ENCODE measurements at places on chromosomes 7 and 10.

- no peak for DNase-seq
Observed at GRCh38 chr7:29084832-29085231, 61.5 kb downstream of the CPVL start.

- DNase-seq = no peak
Observed at GRCh38 chr10:94200146-94200837, 162.4 kb downstream of the NOC3L start.

DNA sequence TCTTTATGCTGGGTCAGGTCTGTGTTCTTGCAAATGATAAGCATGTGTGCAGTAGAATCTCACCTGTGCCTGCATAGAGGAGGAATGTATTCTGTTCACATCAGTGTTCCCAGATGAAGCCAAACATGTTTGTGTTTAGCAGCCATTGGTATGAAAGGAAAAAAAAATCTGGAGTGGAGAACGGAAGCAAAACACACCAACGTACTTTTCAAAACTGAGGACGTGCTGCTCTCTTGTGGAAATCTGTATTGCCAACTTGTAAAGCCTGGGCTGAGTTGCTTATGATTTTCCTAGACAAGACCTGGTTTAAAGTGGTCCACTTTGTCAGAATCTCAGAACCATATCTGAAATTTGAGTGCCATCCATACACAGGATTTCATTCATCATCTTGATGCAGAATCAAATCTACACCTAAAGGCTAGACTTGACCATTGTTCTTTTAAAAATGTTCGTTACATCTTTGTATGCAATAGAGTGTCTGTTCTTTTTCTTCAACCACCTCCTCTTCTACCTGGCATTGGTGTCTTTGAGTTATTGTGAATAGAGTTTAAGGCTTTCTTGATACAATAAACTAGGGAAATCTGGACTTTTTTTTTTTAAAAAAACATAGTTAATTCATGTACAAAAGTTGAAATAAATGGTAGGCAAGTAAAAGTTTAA is 367.7 kb downstream of the PHF14 start:
- DNase-seq = no peak

- DNase-seq = no peak
Observed at GRCh38 chr10:61765176-61766087, 102.7 kb downstream of the CABCOCO1 start.

GRCh38 chr7:39609113-39609934 is 14.0 kb upstream of the RALA start:
- DNase-seq = no peak

DNA sequence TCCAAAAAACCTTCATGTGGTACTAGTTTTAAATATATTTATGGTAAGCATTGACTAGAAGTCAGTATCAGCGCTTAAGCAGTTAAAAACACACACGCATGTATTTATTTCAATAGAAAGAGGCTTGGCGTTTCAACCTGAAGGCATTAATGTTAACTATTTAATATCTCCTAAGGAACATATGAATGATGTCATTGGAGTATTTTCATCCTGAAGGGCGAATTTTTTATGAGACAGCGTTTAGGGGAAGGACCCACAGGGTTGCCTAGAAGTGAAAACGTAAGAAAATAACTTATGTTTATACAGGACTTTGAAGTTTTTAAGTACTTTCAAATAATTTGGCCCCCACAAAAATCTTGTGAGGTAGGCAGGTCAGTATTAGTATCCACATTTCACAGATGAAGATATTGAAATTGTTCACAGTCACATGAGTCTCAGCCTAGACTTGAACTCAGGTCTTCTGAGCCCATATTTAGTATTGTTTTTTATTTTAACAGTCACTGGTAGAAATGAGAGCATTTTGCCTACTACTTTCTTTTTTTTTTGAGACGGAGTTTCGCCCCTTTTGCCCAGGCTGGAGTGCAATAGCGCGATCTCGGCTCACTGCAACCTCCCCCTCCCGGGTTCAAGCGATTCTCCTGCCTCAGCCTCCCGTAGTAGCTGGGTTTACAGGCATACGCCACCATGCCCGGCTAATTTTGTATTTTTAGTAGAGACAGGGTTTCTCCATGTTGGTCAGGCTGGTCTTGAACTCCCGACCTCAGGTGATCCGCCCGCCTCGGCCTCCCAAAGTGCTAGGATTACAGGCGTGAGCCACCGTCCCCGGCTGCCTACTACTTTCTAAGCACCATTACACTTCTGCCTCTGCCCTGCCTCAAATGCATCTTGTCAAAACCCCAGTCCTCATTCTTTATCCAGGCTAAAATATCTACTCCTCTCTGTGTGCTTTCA is 1.8 kb downstream of the SLK start:
- DNase-seq = no peak
